Left lung (tissue), 14 donors: ENCODE measurements at places on chromosomes 3 and 15. TPM values are rescaled to one million over a fixed set of nuclear protein-coding genes. Genes with fewer than 3 reads are reported as not detected.

GRCh38 chr3:178537122-178537705, 978 bp downstream of the KCNMB2 start:
- no peak for DNase-seq

- DNase-seq, result no peak
These were observed 166.2 kb downstream of the GAP43 start for GRCh38 chr3:115789481-115789880.

Gene RTP1
- polyA plus RNA-seq, result not detected

GRCh38 chr15:55800216-55800615, 57.3 kb upstream of the PRTG start:
- no peak for DNase-seq

Gene GABRR3
- polyA plus RNA-seq, result not detected
